ENCODE measurements at places on chromosomes 1 and 21. TPM values are rescaled to one million over a fixed set of nuclear protein-coding genes. Genes with fewer than 3 reads are reported as not detected.
A peak's percentile ranks its signal among the peaks of the same experiment; 100 is the strongest.

The TP53BP2 gene
- total RNA-seq: 38.9 TPM

DNA sequence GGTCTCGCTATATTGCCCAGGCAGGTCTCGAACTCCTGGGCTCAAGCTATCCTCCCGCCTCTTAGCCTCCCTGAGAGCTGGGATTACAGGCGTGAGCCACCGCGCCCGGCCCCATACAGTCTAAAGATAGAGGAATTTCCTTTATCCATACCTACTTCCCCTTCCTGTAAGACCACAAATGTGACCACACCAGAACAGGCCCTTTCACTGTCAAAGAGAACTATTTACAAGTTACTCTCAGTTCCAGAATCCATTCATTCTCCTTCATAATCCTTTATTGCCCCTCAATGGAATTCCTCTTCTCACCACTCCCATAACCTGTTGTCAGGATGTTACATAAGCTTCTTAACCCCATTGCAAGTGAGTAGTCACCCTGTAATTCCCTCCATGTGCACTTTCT lies 26.3 kb upstream of the SLC5A9 start:
- no peak for DNase-seq

The FCRL3 gene
- not detected for total RNA-seq

The ARHGEF16 gene
- total RNA-seq: 7.6 TPM

DNA sequence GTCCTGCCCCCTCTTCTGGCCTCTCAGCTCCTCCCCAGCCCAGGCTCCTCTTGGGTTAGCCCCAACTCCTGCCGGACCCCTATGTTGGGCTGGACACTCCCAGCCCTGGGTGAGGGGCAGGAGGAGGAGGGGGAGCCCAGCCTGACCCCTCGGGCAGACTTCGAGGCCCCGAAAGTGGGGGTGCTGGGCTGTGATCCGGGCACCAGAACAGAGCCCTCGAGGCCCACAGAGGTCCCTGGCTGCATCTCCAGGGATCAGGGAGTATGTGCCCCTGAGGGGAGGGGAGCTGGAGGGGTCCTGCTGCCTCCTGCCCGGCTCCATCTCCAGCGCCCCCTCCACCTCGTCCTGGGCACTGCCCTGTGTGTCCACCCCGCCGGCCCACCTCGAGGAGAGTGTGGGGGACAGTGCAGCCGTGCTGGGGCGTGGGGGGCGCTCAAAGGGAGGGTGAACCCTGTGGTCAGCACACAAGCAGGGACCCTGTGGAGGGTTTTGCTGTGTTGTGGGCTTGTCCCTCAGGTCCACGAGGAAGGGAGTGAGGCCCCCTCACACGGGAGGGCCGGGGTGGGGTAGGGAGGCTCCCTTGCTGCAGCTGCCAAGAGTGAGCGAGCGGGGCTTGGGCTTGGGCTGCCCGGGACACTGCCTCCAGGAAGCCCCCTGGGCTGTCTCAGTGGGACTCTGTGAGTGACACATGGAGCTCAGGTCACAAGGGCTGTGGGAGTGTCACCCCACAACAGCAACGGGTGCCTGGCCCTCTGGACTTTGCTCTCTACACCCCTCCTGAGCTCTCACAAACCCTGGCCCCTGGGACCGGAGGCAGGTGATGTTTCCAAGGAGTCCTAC lies 54.4 kb downstream of the COL18A1 start:
- DNase-seq: no peak

- no peak for DNase-seq
These were observed 2.4 kb upstream of the PPP1R15B start for GRCh38 chr1:204414016-204414415.

The LGR6 gene
- 4.7 TPM for total RNA-seq

- DNase-seq: peak; percentile 49
These were observed 669.8 kb upstream of the ADAMTS5 start for GRCh38 chr21:27636656-27637055.

- no peak for DNase-seq
These were observed 85.3 kb downstream of the MAP3K21 start for GRCh38 chr1:233412812-233413211.

The DMRTA2 gene
- total RNA-seq: not detected

DNA sequence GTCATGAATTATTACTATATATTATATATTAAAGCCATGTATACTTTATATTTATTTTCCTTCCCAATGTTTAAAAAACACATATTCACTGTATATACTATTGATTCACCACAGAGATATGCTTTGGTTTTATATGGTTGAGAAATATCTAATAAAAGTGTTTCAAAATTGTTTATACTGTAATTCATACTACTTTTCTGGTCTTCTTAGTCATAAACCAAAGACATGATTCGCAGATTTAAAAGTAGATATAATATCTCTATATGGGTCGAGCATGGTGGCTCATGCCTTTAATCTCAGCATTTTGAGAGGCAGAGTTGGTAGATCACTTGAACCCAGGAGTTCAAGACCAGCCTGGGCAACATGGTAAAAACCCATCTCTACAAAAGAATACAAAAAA lies 738.4 kb downstream of the USP25 start:
- DNase-seq: no peak

GRCh38 chr1:33126411-33127000 lies 45.6 kb downstream of the AZIN2 start:
- no peak for DNase-seq

GRCh38 chr1:29120947-29121485 lies 2.7 kb downstream of the TMEM200B start:
- DNase-seq: peak; percentile 65

The KRTAP10-11 gene
- total RNA-seq: not detected

- no peak for DNase-seq
These were observed 157.0 kb upstream of the GREM2 start for GRCh38 chr1:240768979-240769378.

DNA sequence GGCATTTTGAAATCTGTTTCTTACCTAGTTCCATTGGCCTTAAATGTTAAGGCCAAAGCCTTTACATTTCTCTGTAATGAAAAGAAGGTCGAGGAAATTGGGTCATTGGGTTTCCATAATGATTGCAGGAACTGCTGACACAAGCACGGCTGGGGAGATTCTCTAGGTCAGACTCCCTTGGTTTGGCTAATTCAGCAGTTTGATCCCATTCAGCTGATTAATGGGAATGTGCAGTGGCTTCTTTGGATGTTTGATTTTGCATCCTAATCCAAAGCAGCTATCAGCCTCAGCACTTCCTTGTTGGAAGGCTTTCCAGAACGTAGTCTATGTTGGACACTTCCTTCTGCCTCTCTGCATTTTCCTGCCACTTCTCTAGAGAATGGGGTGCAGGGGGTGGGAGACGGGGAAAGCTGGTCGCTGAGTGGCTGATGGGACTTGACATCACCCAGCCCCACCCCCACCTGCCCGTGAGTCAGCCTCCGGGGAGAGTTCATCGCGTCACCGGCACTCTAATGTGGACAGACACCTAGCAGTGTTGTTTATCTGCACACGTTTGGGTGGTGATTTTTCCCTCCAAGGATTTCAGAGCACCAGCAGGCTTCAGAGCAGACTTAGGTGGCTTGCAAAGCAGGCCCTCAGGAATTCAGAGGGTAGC lies 5.4 kb downstream of the PSEN2 start:
- DNase-seq: no peak

GRCh38 chr1:159005676-159006075 lies 4.0 kb upstream of the IFI16 start:
- peak; percentile 31 for DNase-seq

The TBX19 gene
- total RNA-seq: 1.2 TPM

DNA sequence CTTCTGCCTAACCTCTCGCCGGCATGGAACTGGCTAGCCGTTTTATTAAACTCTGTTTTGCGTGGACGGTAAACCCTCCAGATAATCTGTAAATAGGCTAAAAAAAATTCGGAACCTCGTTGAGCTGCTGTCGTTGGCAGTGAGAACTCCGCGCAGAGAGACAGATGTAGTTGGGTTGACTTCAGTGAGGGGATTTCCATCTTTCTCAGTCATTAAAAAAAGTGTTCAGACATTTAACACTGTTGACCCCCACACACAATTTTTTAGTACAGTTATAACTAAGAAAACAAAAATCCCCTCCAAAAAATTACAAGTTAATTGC lies 464 bp downstream of the PARK7 start:
- DNase-seq: no peak

DNA sequence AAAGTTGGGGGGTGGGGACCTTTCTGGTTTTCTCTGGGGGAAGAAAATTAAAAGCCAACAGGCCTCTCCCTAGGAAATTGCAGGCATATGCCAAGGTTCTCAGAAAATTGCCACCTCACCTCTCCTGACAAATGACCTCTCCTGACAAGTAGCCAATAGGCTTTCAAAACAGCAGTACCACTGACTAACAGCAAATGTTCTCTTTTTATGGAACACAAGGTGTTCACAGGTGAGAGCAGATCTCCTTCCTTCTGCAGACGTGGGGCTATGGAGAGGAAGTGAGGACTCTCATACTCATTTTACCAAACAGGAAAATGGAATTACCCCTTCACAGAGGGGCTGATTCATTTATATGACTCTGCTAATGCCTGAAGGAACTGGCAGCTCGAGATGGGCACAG lies 32.7 kb upstream of the SUCO start:
- no peak for DNase-seq

The PLEKHA6 gene
- 4.4 TPM for total RNA-seq

The EDN2 gene
- total RNA-seq: 5.1 TPM

The ENAH gene
- 107 TPM for total RNA-seq

The CD244 gene
- not detected for total RNA-seq

GRCh38 chr1:224700918-224701531 lies 84.9 kb downstream of the CNIH3 start:
- DNase-seq: no peak

DNA sequence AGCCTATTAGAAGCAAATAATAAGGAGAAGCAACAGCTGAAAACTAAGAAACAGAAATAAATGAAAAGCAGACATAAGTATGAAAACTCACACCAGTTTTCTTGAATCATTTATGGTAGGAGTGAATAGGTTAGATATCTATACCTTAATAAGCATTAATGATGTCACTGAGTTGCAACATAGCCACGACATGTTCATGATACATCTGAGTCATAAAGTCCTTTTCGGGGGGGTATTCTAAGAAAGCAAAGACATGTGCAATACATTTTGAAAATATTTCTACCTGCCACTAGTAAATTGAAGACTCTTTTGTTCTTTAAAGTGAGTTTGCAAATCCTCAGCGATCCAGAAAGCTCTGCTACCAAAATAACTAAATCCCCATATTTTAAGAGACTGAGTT lies 7.2 kb downstream of the CD34 start:
- DNase-seq: no peak

The PIK3C2B gene
- 32.3 TPM for total RNA-seq

DNA sequence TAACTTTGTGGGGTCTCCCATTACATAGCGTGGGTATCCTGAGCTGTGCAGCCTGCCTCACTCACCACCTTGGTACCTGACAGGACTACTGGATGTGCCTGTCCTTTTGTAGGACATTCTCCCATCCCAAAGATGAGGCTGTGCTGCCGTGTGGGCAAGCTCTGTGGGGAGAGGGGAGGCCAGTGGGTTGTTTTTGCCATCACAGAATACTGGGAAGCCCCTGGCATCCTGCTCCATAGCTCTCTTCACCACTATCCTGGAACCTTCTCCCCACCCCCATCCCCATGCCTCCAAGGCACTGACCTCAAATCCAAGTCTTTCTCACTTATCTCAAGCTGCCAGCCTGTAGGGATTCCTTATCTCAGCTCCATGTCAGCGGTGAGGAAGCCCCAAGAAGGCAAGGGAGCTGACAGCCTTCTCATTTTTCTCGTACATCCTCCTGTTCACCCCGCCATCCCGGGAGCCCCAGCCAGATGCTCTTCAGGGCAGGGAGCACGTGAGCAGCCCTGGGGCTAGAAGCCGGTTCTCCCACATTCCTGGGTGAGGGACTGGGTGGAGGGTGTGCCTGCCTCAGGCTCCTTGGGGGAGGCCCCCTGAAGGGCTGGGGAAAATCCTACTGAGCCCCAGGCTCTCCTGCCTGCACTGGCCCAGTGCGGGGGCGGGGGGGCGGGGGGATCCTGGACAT lies 2.4 kb upstream of the ELF3 start:
- peak; percentile 67 for DNase-seq

Data from tongue (tissue), 3 donors.